ENCODE measurements at places on chromosomes 12 and 14.

- DNase-seq, result no peak
These were observed 111.7 kb downstream of the SLC25A21 start for GRCh38 chr14:37060496-37061260.

DNA sequence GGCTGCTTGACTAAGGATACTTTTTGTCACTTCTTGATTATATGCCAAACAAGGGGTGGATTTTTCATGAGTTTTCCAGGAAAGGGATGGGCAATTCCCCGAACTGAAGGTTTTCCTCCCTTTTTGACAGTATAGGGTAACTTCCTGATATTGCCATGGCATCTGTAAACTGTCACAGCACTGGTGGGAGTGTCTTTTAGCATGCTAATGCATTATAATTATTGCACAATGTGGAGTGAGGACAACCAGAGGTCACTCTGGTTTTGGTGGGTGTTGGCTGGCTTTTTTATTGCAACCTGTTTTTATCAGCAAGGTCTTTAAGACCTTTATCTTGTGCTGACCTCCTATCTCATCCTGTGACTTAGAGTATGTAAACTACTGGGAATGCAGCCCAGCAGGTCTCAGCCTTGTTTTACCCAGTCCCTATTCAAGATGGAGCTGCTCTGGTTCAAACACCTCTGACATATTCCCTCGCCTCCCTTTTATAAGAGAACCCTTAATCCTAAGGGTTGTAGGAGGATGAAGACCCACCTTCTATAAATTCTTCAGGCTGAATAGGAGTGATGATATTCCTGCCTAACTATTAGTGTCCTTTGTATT lies 471.2 kb downstream of the ATP23 start:
- no peak for DNase-seq

DNA sequence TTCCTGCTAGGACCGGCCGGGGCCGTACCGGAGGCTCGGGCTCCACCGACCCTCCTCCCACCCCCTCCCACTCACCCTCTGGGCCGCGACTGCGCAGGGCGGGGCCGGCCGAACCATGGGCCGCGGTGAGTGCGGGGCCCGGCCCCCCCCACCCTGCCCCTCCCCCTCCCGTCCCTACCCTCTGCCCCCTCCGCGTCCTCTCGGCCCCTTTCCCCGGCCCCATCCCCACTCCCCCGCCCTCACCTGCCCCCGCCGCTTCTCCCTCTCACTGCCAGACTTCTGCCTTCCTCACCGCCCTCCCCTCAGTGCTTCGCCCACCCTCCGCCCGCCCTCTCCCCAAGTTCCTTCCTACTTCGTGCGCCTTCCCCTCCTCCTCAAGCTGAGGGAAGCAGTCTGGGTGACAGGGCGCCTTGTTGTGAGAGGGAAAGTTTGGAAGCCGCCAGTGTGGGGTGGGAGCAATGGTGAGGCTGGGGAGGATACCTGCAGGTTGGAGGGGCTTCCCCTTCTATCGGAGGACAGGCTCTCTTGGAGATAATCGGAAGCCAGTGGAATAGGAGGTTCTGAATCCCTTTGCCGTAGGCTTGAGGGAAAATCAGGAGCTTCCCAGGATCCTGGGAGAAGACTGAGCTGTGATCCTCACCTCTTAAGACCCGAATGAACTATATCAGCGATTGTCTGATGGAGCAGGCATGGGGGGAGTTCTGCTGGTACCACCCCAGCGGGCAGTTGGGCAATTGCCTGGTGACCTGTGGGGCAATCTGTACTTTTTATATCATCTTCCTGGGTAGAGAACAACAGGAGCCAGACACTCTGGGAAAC lies 472 bp downstream of the MBD6 start:
- peak; percentile 43 for DNase-seq

DNA sequence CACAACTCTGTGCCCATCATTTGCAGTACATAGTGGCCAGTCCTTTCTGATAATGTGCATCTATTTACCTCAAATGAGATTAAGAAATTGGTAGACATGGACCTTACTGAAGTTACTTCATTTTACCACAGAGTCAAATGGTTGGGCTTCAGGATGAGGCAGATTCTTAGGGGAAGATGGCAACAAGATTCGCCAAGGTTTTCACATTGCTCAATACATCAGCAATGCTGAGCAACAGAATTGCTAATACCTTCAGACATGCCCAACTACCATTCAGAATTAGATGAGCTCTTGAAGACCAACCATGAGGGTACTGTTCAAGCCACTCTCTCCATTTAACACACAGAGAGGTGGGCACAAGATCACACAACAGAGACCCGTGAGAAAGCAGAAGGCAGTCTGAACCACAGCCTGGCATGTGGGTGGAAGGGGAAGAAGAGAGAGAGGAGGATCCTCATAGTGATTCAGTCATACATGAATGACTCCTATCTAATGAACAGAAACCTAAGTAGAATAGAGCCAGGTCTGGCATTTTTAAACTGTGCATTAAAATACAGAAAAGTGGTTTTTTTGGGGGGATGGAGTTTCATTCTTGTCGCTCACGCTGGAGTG lies 28.5 kb downstream of the CPM start:
- DNase-seq, result no peak

DNA sequence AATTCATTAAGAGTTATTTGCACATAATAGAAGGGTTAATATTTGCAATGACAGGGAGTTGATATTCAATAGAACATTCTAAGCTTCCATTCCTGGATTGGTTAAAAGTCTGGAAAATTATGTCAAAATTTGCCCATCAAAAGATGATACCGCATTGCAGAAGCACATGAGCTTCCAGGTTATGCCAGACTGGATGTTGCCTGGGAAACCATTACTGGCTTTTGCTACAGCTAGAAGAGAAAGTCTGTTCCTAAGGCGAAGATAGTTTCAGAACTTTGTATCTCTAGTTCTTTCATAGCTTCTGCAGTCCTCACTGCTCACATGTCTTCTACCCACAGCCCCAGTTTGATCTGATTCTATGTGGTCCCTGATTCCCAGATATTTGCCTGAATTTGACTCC lies 122.4 kb upstream of the AMIGO2 start:
- DNase-seq, result no peak

DNA sequence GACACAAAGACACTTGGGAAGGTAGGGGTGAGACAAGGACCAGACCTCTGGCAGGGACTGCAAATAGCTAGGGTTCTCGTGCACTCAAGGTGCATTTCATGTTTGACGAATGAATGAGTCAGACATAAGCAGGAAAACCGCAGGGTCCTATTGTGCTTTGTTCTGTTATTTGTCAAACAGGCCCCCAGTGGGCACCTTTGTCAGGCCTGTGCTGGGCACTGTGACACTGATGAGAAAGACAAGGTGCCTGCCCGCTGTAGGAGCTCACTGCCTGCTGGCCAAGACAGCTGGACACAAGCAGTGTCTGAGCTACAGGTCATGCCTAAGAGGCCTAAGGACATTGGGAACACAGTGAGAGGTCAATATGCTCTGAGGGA lies 2.3 kb downstream of the OTUB2 start:
- DNase-seq, result peak; percentile 38

GRCh38 chr12:55060470-55060869 lies 40.7 kb downstream of the NEUROD4 start:
- no peak for DNase-seq

- DNase-seq, result no peak
These were observed 386 bp downstream of the LIN52 start for GRCh38 chr14:74085047-74085637.

GRCh38 chr12:98238515-98239130 lies 276.8 kb upstream of the TMPO start:
- DNase-seq, result no peak

DNA sequence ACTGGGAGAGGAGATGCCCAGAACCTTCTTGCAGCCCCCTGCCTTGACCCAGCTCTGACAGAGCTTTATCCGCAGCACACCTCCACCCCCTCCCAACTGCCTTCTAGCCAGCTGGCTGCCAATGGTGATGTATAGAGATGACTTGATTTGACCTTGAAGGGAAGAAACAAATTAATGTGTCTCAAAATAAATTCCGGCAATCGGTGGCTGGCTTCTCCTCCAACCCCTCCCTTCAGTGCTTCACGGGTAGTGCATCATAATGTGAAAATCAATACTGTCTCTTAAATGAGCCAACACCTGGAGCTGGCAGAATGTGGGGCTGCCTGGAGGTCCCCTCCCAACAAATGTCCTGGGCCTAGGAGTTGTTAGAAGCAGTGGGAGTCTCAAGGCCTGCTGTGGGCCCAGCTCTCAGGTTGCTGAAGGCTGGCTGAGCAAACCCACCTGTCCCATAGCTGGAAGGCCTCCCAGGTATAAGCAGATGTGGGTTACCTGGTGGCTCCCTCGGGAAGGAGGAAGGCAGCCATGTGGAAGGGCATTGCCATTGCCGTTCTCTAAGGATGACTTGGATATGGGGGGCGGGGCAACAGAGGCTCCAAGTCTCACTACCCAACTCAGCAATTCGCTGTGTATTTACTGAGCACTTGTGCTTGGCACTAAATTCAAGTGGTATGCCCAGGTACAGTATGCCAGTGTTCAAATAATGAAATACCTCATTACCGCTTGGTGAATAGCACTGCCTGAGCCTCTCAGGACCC lies 23.2 kb downstream of the HSPB8 start:
- no peak for DNase-seq

DNA sequence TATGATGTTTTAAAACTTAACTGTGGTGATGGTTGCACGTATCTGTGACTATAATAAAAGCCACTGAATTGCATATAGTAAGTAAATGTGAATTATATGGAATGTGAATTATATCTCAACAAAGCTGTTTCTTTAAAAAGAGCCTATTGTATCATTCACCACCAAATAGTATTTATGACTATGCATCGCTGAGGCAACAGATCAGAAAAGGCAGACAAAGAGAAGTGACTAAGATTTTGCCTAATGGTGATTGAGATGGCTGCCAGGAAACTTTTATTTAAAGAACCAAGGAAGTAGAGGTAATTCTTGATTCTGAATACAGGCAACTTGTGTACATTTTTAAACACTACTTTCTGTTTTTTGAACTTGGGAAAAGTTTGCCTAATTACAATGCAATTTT lies 31.7 kb downstream of the DHRS7 start:
- no peak for DNase-seq

DNA sequence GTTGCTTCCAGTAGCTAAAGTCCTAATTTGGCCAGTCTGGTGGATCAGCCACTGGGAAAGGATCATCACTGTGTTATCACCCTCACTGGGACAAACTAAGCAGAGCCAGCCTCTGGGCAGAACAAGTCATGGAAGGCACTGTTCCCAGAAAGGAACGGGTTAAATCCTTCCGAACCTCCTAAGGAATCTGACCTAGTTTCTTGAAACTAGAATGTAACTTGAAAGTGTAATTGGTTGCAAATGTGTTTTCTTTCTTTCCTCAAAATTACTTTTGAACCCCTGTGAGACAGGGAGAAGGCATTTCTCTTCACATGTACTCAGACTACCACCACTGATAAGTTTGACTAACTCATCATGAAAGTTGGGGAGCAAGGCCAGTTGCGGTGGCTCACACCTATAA lies 18.7 kb upstream of the KICS2 start:
- no peak for DNase-seq

- DNase-seq, result no peak
These were observed 117.9 kb upstream of the SFSWAP start for GRCh38 chr12:131592972-131593371.

DNA sequence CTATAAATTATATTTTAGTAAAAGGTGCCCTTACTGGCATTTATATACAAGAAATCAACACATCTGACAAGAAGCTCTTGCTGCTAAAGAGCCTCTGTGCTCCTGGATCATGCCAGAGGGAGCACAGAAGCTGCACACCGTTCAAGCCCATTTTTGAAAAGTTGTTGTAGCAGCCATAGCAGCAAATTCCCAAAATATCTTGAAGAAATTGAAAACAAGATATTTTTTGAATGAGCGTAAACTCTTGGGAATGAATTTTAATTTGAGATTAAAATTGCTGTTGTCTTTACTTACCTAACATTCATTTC lies 540 bp upstream of the CLEC2D start:
- DNase-seq, result no peak

GRCh38 chr12:71947645-71948105 lies 9.0 kb downstream of the TPH2 start:
- DNase-seq, result no peak

GRCh38 chr12:127728285-127728684 lies 538.7 kb upstream of the TMEM132C start:
- no peak for DNase-seq

DNA sequence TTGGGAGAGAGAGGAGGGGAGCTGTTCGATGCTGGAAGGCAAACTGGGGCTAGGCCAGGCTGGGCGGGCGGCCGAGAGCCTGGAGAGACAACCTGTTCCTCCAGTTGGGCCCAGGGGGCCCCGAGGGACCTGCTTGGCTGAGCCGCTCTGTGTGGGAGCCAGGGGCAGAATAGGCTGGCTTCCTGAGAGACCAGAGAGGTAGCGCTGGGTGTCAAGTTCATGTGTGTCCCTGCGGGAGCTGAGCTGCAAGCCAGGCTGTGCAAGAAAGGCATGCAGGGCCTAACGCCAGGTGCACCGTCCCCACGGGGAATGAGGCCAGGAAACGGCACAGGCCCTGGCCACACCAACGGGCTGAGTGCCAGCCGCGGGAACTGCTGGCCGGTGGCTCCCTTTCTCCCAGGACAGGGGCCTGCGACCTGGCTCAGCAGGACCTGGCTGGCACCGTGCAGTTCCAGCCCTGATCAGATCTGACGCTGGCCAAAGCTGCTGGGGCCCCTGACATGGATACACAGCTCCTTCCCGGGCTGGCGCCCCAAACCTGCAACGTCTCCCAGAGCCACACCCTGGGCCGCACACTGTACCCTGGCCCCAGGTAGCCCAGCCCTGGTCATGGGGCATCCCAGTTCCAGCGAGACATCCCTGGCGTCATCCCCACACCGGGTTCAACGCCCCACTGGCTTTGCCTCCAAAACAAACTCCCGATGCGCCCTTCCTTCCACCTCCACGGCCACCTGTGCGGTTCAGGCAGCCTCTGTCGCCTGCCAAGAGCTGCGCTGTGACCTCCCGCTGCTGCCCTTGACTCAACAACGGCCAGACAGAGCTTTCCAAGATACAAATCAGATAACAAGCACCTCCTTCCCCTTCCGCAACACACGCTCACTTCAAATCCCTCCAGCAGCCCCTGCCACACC lies 65.0 kb downstream of the RFLNA start:
- no peak for DNase-seq

DNA sequence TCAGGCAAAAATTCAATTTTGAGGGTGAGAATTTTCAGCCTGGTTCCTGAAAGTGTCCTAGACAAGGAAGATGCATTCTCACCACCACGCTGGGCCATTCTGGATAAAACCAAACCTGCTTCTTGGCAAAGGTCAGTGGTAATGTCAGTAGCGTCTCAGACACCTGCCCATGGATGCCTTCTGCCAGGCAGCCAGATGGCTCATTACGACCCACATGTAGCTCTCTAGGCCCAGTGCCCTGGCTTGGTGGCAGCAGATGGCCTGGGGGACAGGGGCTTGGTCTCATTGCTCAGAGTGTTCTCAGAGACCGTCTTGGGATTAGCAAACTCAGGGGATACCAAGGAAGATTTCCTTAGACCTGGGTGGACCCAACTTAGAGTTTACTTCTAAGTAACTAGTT lies 105.1 kb downstream of the ARF6 start:
- DNase-seq, result no peak

GRCh38 chr14:99763527-99764221 lies 29.5 kb upstream of the EML1 start:
- no peak for DNase-seq

- no peak for DNase-seq
These were observed 17.0 kb downstream of the TPCN1 start for GRCh38 chr12:113238309-113238708.

- DNase-seq, result no peak
These were observed at the start of gene FAM181A for GRCh38 chr14:93926873-93927799. FAM181A (plus strand) TSS chr14:93927344; CDS start chr14:93928286, 942 bp downstream.

GRCh38 chr14:101934601-101935150 lies 29.7 kb upstream of the DYNC1H1 start:
- DNase-seq, result no peak

- no peak for DNase-seq
These were observed 343.3 kb downstream of the MDGA2 start for GRCh38 chr14:47332106-47332505.

All from Jurkat, Clone E6-1 (cell line).